ENCODE measurements at places on chromosomes 2 and 18.

GRCh38 chr18:48475635-48476549 lies 62.9 kb upstream of the CTIF start:
- DNase-seq, result peak; percentile 11

DNA sequence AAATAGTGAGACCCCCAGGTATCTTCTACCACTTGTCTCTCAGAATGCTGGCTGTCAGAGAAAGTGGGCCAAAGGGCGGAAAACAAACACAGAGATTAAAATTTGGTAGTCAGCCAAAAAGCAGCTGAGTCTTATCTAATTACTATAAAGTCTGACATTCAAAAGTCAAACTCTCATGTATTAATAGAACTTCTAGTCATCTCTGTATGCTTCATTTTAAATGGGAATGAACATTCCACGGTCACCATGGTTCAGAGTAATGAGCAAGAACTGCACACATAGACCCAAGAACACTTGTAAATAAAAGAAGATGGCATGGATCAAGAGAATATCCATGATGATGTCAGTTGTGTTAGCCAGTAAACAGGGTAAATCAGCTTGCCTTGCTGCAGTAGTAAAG lies 1267.0 kb upstream of the CHAC2 start:
- DNase-seq, result no peak

- no peak for DNase-seq
Observed at GRCh38 chr18:44579745-44580144, 100.9 kb upstream of the SETBP1 start.

DNA sequence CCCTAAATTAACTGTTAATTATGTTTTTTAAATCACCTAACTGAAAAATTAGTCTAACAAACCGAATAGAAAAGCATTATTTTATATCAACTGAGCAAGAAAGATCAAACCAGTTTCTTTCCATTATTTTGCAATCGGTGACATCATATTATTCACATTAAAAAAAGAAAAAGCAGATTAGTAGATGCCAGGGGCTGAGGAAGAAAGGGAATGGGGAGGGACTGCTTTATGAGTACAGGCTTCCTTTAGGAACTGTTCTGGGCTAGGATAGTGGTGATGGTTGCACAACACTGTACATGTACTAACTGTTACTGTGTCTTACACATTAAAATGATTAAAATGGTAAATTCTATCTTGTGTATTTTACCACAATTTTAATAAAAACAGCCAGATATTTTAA lies 59.3 kb downstream of the COBLL1 start:
- no peak for DNase-seq

DNA sequence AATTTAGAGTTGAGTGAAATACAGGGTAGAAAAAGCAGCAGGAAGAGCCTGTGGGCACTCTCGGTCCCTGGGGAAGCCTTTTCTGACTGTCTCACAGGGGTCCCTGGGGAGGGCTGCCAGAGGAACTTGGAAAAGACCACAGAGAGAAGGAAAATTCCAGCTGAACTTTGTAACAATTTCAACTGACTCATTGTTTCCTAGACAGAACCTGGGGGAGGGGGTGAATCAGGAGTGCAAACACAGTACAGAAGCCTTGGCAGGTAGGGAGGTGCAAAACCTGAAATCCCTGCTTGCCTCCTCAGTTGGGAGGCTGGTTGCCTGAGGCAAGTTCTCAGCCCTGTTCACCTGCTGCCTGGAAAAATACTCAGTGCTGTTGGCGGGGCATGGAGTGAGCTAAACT lies 106.8 kb downstream of the GRB14 start:
- no peak for DNase-seq

- DNase-seq, result no peak
Observed at GRCh38 chr2:172438741-172439508, 11.5 kb downstream of the ITGA6 start.

DNA sequence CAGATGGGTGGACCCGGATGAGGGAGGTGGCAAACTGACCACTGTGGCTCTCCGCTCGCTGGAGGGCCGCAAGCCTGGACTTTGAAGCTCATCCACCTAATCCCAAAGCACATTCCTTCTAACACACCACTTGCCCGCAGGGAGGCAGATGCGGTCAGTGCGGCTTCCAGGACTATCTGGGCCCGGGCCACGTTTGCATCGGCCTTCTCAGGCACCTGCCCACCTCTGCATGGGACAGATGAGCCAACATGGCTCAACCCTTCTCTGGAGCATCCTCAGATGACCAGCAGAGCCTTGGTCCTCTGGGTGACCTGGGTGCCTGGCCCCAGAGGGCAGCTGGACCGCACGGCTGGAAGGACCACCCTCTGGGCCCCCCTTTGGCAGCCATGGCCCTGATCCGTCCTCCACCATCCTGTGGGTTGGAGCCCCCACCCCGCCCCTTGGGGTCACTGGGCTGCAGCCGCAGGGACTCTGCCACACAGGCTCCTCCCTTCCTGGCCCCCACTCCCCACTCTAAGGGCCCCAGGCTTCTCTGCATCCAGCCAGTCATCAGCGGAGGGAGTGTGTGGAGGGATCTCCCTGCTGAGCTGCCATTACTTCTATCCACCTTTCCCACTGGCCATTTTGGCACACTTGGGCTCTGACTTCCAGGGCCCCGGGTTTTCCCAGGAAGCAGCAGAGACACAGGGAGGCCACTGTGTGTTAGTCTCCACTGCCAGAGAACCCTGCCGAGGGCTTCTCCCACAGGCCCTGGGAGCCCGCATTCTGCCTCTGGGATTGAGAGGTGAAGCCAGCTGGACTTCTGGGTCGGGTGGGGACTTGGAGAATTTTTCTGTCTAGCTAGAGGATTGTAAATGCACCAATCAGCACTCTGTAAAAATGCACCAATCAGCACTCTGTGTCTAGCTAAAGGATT lies 12.3 kb downstream of the HDAC4 start:
- no peak for DNase-seq

- no peak for DNase-seq
Observed at GRCh38 chr2:10079870-10080535, at the start of gene CYS1. TSS of gene CYS1 (minus strand) at chr2:10080411. CDS start at chr2:10080223, 188 bp downstream.

- no peak for DNase-seq
Observed at GRCh38 chr2:182448371-182448770, 21.5 kb upstream of the PDE1A start.

DNA sequence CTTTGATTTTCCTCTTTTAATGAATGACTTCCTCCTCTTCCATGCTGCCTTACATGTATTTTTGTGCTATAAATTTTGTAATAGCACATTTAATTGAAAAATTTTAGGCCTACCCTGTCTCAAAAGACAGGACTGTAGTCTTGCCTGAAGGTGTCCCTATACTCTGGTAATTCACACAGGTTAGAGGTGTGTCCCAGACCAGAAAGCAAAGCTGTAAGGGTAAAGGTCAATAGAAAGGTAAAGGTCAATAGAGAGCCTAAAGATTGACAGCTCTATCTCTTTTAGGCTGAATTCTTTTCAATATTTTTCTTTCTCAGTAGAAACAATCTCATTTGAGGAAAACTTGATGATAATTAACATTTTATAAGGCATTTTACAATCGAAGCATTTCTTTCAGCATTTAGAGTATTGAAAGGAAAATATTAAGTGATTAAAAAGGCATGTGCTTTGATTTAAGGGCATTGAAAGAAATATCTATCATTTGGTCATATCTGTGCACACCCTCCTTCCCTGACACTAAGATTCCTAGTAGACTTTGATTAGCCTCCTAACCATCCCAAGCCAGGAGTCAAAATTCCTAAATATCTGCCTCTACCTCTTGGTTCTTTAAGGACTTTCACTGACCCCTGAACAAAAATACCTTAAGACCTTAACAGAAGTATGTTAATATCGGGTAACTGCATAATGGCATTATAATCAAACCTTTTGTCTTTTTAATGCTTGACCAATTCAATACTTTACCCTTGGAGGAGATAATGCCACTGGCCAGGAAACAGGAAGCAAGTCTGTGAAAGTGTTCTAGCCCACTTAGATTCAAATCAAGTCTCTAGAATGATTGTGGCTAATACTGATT lies 161.8 kb upstream of the DTNA start:
- no peak for DNase-seq

DNA sequence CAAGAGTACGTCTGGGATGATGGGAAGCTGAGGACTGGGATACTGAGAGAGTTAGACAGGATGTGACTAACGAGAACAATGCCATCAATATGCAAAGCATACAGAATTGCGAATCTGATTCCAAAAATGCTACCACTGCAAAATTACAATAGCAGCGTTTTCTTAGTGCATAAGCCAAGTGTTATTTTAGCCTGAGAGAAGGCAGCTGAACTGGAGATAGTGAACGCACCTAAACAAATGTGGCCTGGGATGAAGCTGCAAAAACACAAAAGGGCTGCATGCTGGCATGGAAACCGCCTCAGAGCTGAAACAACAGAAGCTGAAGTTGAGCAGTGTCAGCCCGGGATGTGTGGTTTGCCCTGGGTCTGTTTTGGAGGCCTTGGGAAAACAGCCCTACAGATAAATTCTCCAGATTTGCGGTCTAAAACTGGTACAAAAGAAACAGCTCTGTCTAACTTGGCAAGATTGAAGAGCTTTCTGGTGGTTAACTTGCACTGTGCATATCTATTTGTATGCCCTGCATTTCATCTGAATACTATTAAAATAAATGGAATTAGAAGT lies 45.5 kb downstream of the LYPD6 start:
- no peak for DNase-seq

GRCh38 chr2:145625111-145625510 lies 1105.2 kb upstream of the ZEB2 start:
- DNase-seq, result no peak

DNA sequence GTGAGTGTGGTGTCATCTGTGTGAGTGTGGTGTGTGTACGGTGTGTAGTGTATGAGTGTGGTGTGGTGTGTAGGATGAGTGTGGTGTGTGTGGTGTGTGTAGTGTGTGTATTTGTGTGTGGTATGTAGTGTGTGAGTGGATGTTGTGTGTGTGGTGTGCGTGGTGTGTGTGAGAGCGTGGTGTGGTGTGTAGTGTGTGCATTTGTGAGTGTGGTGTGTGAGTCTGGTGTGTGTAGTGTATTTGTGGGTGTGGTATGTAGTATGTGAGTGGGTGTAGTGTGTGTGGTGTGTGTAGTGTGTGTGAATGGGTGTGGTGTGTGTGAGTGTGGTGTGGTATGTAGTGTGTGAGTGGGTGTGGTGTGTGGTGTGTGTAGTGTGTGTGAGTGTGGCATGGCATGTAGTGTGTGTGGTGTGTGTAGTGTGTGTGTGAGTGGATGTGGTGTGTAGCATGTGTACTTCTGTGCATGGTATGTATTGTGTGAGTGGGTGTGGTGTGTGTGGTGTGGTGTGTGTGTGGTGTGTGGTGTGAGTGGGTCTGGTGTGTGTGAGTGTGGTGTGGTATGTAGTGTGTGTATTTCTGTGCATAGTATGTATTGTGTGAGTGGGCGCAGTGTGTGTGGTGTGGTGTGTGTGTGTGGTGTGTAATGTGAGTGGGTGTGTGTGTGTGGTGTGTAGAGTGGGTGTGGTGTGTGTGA lies 227.8 kb downstream of the BCL2 start:
- no peak for DNase-seq

DNA sequence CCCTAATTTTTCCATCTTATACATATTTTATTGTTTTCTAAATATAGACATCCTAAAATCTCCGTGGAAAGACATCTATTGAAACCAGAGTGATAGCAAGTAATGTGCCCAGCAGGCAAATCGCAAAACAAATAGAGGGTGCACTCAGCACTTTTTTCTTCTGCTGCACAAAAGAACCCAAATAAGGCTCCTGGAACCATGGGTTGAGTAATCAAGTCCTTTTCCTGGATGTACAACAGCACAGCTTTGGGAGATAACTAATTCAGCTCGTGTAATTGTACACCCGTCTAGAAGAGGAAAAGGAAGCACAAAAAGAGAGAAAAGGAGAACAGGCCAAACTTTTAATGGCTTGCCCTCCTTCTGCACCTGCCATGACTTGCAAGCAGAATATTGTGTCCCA lies 126.9 kb upstream of the TLK1 start:
- no peak for DNase-seq

GRCh38 chr2:43985359-43985758 lies 10.4 kb downstream of the LRPPRC start:
- no peak for DNase-seq

DNA sequence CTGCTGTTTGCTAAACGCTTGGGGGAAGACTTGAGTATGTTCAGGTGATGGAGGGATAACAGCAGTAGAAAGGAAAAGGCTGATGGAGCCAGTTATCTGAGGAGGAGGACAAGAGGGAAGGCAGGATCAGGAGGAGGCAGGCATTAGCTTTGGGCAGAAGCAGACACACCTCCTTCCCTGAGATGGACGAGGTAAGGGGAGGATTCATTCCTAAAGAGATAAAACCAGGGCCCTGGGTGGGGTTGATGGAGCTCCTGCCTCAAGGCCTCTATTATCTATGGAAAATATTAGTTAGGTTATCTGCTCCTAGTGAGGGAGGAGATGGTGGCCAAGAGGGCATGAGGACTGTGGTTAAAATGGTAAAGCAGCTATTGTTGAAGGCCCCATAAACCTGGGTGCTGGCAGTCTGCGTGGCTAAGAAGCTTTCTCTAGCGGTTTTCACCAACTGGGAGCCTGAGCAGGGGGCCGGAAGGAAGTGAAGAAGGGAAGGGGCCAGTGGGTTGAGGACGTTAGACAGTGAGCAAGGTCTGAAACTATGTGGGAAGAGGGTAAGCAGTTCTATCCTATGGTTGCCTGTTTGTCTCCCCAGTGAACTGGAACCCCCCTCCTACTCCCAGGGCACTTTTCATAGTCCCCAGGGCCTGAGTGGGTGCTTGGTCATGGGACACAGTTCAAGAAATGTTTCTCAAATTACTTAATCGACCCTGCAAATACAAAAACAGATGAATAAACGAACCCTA lies 56.6 kb upstream of the HK2 start:
- DNase-seq, result no peak

- DNase-seq, result no peak
Observed at GRCh38 chr2:96626553-96626942, 11.6 kb downstream of the KANSL3 start.

DNA sequence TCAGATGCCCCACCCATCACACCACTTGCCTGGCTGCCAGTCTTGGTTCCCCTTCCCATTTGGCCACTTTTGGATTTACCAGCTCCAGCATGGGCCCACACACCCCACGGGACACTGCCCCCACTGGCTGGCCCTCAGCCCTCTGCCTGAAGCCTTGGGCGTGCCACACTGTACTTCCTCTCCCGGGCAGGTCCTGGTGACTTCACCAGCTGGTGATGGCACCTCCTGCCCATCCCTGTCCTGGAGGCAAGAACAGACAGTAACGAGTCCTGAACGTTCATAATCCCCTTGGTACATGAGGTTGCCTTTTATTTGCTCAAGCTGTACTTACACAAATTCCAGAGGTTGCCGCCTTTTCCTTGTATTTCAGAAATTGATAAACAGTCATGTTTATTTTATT lies 81.1 kb downstream of the TMEM17 start:
- DNase-seq, result no peak

DNA sequence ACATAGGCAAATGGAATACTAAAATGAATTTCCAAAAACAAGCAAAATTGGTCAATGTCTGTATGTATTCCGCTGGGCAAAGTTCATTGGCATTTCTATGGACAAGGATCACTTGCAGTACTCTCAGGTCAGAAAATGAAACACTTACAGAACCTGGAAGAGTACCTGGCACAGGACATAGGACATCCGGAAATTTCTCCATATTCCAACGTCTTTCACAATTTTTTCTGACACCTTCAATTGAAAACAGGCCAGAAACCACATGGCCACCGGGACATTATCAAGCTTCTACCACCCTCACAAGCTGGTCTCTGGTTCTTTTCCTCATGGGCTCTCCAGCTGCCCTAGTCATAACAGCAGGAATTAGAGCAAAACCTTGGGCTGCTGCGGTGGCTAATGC lies 96.9 kb upstream of the MSH6 start:
- DNase-seq, result no peak

- peak; percentile 65 for DNase-seq
Observed at GRCh38 chr2:241882091-241882625, 12.6 kb downstream of the RTP5 start.

GRCh38 chr2:160429248-160430000 lies 64.2 kb downstream of the RBMS1 start:
- DNase-seq, result no peak

GRCh38 chr2:151102226-151102625 lies 159.4 kb downstream of the RBM43 start:
- DNase-seq, result no peak

All from C1 segment of cervical spinal cord (tissue), 14 donors.